Stimulated activated CD8-positive, alpha-beta memory T cell treated with anti-CD3 and anti-CD28 coated beads, Interleukin-4, amount 100 ng/mL, for 48 hours (primary cell): ENCODE measurements at places on chromosomes 13 and 19.

- no peak for DNase-seq
Measured at GRCh38 chr19:15874821-15875474, 22.9 kb downstream of the CYP4F2 start.

DNA sequence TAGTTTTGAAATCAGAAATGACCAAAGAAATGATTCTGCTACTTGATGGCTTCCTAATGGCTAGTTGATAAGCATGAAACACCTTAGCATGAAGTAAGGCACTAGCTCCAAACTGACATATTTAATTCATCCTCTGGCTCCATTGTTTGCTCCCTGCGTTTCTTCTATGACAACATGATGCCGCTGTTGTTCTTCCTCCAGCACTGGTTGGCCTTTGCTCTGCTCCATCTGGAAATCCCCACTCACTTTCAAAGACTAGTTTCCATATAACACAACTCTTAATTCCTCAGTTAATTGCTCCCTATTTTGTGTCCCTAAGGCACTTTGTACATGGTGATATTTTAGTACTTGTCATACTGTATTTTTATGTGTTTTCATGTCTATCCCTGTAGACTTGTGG, 151.6 kb downstream of the GPC6 start:
- no peak for DNase-seq

DNA sequence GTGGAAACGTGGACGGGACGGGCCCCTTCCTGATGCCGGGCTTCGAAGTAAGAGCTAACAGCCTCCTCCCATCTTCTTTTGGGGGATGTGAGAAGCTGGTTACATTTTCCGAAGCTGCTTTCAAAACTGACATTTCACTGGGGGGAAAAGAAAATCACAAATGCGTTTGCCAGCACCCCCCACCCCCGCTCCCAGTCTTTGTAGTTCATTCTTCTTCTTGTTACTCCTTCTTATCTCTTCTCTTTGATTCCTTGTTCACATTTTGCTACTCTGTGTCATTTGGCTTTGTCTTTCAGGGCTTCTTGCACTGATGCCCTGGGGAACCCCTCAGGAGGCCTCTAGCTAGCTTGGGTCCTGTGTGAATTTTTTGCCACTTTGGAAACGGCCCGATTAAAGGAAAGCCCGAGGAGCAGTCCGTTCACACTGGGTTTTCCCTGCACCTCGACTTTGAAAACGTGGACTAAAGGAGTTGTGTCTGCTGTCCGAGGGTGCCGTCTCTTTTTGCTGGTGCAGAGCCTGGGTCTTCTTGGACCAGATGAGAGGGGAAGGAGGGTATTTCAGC, 1.3 kb downstream of the CARM1 start:
- no peak for DNase-seq

- peak; percentile 85 for DNase-seq
Measured at GRCh38 chr19:47447470-47448359, 24.0 kb downstream of the SLC8A2 start.

GRCh38 chr19:5983367-5983955, 5.5 kb upstream of the RANBP3 start:
- DNase-seq = peak; percentile 44

GRCh38 chr13:66530686-66531085, 699.5 kb downstream of the PCDH9 start:
- DNase-seq = no peak

DNA sequence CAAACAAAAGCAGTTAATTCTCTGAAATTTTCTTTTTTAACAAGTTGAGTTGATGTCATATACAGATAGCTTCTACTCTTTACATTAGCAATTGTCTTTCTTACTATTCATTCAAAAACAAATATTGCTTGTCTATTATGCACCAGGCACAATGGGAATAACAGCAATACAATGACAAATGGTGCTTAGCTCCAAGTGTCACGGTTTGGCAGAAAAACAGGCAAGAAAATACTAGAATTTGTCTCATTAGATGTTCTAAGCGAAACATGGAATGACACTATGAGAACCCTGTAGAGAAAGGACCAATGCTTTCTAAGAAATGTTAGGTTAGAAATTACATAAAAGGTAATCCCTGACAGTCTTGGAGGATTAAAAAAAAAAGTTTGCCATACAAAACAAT, 187.6 kb downstream of the PCDH9 start:
- no peak for DNase-seq

DNA sequence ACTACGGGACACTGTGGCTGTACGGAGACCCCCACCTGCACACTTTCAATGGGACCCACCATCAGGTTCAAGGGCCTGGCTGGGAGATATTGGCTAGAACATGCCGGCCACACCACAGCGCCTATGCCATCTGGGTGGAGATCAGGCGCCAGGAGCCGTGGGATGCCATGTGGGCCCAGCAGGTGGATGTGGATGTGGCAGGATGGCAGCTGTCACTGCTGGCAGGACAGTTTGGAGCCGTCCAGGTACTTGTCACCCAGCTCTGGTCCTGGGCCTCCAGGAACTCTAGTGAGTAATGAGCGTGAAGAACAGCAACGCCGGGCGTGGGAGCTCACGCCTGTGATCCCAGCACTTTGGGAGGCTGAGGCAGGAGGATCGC, 15.7 kb upstream of the FXYD3 start:
- DNase-seq = no peak

GRCh38 chr19:1624458-1624857, 19.2 kb upstream of the UQCR11 start:
- DNase-seq = peak; percentile 73

GRCh38 chr13:54637366-54637765, 1608.8 kb downstream of the OLFM4 start:
- DNase-seq = no peak

GRCh38 chr13:32311188-32311897, 3.8 kb downstream of the ZAR1L start:
- no peak for DNase-seq

DNA sequence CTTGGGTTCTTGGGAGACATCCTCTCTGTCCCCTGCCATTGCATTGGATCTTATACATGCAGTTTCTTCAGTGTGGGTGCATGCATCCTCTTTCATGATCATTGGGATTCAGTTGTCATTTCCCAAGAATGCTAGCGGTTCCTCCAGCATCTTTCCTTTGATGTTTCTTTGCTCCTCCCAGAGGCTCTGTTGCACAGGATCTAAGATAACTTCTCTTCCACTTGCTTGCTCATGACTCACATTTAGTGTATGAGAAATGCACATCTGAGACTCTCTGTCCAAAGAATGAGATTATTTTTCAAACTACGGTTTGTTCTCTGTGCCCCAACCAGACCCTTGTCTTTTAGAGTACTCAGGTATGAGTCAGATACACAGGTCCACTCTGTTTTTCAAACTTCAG, 197.1 kb downstream of the NDFIP2 start:
- no peak for DNase-seq

GRCh38 chr13:37576601-37577000, 22.0 kb downstream of the POSTN start:
- no peak for DNase-seq

DNA sequence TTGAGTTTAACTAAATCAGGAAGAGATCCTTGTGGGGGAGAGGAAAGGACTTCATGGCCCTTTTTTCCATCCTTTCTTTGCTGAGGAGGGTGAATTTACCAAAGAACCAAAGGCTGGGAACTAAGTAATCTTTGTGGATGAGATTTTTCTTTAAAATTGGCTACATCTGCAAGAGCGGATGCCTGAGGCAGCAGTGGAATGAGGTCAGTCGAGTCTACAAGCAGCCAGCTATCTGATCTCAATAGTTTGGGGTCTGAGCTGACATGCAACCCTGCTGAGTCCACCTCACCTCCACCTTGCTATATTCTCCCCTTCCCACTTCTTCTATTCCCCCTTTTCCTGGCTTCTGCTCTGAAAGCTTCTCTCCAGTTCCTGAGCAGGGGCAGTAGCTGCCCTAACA, 3.6 kb upstream of the DNAJC15 start:
- no peak for DNase-seq

DNA sequence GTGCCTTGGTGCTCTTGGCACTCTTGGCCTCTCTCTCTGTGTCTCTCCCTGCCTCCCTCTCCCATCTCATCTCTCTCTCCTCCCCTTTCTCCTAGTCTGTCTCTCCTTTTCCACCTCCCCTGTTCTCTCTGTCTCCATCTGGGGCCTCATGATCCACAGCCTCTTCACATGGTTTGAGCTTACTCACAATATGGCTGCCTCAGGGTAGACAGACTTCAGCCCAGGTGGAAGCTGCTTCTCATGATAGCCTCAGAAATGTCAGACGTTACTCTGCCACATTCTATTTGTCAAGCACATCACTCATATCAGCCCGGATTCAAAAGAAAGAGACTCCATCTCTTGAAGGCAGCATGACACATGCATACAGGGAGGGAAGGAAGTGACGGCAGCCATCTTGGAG, 18.4 kb upstream of the S1PR4 start:
- no peak for DNase-seq

GRCh38 chr13:68727165-68727564, 1380.5 kb upstream of the ATXN8OS start:
- DNase-seq = no peak

GRCh38 chr19:54463531-54464043, at the start of gene LENG9:
Gene LENG9, minus strand, starts transcription at chr19:54463778. Its CDS starts 252 bp downstream, at chr19:54463526.
- peak; percentile 99 for DNase-seq

DNA sequence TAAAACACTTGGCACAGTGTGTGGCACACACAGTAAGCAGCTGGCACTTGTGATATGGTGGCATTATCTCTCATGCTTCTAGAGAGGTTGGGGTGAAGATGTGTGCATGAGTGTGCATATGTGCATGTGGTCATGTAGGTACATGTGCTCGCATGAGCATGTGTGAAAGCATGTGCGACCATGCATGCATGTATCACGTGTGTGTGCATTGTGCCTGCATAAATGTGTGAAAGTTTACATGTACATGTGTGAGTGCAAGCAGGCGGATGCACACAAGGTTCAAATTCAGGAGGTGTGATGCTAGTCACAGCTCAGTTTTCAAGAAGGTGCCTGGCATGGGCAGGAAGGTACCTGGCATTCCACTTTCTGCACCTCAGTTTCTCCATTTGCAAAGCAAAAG, 59.0 kb upstream of the UQCRFS1 start:
- no peak for DNase-seq

GRCh38 chr19:33309826-33310225, 7.5 kb upstream of the CEBPA start:
- DNase-seq = no peak

DNA sequence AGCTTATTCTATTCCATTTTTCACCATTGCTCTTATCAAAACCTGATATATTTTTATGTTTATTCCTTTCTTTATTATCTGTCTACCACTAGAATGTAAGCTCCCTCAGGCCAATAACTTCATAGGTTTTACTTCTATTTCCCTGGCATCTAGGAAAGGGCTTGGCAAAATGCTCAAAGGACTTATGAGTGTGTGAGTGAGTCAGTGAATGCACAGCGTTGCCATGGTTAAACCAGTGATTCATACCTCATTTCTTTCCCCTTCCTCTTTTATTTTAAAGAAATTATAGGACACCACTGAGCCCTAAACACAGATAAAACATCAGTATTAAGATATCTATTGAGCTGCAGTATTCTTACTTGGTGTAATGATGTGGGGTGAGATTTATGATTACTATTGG, 162.1 kb downstream of the GPC6 start:
- DNase-seq = no peak

DNA sequence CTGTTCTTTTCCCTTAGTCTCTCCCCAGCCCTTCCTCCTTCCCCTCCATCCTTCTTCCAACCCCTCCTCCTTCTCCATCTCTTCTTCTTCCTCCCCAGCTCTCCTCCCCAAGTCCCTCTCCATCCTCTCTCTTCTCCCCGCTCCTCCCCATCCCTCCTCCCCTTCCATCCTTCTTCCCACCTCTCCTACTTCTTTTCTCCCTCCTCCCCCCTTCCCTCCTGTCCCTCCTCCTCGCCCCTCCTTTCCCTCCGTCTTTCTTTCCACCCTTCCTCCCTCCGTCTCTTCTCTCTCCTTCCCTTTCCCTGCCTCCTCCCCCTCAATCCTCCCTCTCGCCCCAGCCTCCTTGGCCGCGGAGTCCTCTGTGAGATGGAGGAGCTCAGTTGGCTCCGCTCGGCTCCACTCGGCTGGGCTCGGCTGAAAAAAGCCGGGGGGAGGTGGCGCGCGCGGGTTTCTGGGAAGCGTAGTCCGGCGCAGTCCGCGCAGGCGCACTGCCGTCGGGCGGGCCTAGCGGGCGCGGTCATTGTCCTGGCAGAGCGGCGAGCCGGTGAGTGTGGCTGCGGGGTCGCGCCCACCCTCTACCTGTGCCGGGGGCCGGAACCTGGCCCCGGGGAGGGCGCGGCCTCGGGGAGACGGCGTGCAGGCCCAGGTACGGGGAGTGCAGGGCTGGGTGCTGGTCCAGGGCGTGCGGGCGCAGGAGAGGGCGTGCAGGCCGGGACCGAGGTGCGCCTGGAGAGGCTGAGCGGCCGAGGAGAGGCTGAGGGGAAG, at the start of gene ZNF71:
Gene ZNF71 (plus strand): TSS at position 520 of the 765 bp plus-strand sequence. CDS start 6,257 bp downstream, outside the sequence.
- peak; percentile 91 for DNase-seq

DNA sequence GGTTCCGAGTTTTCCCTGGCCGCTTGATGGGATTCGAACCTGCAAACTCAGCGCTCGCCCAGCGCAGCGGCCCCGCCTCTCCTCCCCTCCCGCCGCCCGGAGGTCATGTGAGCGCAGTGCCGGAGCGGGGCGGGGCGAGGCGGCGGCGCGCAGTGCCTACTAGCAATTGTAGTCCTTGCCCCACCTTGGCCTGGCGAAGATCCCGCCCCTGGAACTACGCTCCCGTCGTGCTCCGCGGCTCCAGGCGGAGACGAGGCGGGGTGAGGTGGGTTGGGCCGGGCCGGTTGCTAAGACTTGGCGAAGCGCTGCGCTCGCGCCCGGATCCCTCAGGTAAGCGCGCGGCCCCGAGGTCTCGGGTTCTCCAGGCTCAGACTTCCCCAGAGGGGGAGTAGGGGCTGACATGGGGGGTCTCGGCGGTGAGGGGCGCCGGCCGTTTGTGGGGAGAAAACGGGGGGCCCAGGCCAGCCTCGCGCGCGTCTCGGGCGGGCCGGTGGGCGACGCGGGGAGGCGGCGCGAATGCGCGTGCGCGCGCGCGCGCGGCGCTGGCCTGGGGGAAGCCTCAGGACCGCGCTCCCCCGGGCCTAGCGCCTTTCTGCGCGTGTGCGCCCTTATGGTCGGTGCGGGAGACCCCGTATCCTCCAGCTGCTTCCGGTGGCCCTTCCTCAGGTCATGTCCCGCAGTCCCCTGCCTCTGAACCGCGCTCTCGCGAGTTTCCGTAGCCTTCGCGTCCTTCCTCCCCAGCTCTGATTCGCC, at the start of the genes ADAT3 and SCAMP4:
Gene ADAT3 (plus strand): TSS at position 290 of the 753 bp plus-strand sequence. CDS start 6,649 bp downstream, outside the sequence.
Gene SCAMP4 (plus strand): TSS at position 290 of the 753 bp plus-strand sequence. CDS start 9,621 bp downstream, outside the sequence.
- DNase-seq = peak; percentile 98

- DNase-seq = no peak
Measured at GRCh38 chr19:46812977-46813838, 24.8 kb upstream of the SLC1A5 start.

DNA sequence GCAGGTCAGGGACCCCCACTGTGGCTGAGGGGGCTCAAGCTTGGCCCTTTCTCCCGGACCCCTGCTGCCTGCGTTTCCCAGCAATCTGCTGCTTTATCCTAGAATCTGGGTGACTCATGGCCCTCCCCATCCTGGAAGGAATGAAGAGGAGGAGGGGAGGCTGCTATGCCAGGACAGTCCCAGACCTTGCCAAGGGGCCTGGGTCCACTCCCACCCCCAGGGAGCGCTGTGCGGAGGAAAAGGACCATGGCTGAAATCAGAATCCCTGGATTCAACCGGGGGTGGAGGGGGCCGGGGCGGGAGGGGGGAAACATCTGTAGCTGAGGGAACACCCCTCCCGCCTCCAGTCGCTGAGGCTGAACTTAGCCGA, 20.5 kb downstream of the ZNF114 start:
- no peak for DNase-seq

GRCh38 chr19:1538978-1539377, 15.1 kb downstream of the PLK5 start:
- DNase-seq = no peak

GRCh38 chr13:45695198-45695730, 6.9 kb upstream of the CBY2 start:
- peak; percentile 41 for DNase-seq

GRCh38 chr19:55176076-55176475, 4.0 kb downstream of the SYT5 start:
- DNase-seq = no peak
